ENCODE measurements at places on chromosomes 5 and 9.
A peak's percentile ranks its signal among the peaks of the same experiment; 100 is the strongest.

DNA sequence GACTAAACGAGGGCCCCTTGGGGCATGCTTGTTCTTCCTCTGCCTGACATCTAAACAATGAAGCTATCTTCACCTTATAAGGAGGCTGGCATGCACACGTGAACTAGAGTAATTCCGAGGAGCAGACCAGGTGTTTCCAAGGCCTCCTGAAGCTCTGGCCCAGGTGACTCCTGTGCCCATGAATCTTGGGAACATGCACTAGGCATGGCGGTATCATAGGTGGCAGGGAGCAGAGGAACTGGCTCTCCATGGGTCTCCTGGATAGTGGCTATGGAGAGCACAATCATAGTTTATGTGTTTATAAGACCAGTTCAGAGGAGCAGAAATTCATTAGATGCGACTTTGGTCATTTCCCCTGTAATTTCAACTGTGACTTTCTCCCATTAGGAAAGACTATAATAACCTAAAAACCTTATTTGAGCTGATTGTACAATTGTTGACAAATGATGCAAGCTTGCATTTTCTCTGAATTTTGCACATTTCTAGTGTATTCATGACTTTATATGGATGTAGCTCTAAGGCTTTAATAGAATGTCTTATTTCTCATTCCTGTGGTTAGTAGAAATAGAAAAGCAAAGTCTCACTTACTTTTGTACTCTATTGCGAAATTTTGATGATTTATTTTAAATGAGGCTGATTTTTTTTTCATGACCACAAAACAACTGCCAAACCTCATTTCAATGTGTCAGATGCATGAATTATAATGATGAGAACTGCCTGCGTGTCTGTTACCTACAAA lies 135.3 kb upstream of the RPS23 start:
- no peak for DNase-seq

DNA sequence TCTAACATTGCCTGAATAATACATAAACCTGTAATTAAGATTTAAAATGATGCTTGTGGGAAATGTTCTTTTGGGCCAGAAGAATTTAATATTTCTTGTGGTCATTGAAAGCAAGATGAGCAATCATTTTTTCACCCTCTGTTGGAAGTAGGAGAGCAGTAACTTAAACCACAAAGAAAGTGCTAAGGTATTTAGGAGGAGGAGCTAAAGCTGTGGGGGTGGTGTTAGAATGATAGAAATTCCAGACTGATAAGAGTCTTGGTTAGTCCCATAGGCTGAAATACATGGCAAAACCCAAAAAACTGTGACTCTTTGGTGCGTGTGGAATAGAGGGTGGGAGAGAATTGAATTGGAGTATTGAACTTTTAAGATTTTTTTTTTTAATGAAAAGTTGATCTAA lies 247.0 kb downstream of the YTHDC2 start:
- no peak for DNase-seq

GRCh38 chr5:9188131-9188530 lies 357.7 kb downstream of the SEMA5A start:
- no peak for DNase-seq

- DNase-seq: no peak
These were observed 28.7 kb downstream of the MCCC2 start for GRCh38 chr5:71615809-71616208.

DNA sequence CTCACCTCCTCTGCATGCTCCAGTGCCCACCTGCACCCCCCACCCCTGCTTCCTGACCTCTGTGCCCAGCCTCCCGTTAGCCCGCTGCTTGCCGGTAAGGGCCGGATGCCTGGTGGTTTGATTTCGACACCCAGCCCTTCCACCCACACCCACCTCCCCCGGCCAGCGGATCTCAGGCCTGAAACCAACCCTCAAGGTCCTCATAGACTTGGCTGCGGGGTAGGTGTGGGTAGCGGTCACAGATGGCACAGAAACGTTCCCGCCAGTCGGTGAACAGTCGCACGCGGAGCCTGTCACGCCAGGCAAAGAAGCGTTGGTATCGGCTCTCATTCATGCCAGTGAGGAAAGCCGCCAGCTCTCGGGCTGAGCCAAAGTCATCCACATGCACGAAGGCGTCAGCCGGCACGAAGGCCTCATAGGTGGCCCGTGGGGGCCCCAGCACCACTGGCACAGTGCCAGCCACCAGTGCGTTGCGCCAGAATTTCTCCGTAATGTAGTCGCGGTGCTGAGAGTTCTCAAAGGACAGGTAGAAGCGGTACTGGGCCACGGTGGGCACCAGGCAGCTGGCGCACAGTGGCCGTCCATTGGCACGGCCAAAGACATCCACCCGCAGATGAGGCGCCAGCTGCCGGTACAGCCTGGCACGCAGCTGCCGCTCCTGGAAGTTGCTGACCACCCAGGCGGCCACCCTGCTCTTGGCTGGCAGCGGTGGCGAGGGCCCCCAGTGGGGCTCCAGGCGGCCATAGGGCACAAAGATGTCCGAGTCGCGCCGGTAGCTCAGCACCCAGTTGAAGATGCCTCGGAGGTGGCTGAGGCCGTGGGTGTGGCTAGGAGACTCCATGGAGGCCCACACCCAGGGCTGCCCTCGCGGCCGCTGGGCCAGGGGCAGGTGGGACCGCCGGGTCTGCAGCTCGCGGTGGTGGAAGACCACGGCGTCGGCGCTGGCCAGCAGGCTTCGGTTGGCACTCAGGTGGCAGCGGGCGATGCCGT lies 1.1 kb downstream of the FUT7 start:
- DNase-seq: peak; percentile 33

DNA sequence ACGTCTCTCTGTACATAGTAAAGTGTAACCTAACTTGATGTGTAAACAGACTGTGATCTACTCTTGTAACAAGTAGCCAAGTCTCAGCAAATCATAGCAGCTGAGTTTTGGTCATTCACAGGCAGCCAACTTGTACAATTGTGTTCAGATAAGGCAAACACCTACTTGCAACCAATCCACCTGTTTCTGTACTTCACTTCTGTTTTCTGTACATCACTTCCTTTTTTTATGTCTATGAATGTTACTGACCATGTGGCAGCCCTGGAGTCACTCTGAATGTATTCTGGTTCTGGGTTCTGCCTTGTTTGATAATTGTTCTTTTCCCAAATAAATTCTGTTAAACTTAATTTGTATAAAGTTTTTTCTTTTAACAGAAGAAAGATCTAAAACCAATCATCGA lies 26.0 kb downstream of the RLN2 start:
- DNase-seq: no peak

DNA sequence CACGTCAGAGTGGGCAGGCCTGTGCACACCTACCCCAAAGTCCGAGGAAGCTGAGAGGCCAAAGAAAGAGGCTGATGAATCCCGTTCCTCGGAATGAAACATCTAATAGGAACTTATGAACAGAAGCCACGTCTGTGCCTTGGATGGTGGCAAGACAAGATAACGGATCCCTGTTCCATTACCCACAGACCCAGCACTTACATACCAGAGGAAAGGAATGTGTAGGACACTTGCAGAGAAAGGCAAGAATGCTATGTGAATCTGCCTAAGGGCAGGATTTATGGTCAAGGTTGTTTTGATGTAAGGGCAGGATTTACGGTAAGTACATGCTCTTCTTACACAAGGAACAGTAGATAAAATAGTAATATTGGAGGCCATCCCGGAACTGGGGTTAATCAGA lies 93.2 kb downstream of the WDR41 start:
- DNase-seq: no peak

DNA sequence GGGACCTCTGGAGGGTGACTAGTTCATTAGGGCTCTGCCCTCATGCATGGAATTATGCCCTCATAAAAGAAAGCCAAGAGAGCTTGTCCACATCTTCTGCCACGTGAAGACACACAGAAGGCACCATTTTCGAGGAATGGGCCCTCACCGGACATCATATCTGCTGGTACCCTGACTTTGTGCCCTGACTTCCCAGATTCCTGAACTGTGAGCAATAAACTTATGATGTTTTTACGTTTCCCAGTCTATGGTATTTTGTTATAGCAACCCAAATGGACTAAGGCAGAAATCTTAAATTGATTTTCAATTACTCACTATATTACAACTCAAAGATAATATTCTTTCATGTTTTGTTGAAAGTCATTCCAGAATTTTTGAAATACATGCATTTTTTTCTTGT lies 163.8 kb upstream of the PAPPA start:
- DNase-seq: no peak
